Effector memory CD4-positive, alpha-beta T cell (primary cell): ENCODE measurements at places on chromosomes 2 and 18.
A peak's percentile ranks its signal among the peaks of the same experiment; 100 is the strongest.

DNA sequence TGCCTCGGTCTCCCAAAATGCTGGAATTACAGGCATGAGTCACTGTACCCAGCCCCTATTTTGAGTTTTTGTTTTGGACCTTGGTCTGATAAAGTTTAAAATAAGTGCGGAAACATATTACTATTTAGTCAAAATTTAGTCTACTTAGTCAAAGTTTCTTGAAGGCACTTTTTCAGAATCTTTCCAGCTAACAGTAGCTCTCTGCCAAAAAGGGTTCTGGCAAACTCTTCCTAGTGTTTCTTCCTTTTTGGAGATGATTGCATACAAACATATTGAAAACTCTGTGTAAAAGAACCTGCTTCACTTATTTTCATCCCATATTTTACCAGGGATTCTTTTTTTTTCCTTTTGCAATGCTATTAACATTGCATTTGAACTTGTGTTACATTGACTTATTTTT is 28.8 kb downstream of the GMCL1 start:
- no peak for DNase-seq

GRCh38 chr2:172087207-172087779 is 2.0 kb downstream of the DLX1 start:
- DNase-seq, result no peak

DNA sequence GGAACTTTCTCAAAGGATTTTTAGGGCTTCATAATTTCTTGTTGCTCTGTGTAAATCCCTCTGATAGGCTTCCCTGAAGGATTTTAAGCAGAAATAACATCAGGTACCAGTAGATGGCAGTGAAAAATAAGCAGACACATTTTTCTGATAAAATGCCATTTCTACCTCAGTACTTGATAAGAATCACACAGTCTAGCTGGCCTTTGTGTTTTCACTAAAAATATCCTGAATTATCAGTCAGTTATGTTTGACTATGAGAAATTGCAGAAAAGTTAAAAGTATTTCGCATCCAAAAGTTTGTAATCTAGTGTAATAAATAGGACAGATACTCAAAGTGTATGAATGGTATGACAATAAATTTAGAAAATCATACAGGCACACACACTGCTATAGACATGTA is 68.7 kb downstream of the DNAJC10 start:
- DNase-seq, result no peak

DNA sequence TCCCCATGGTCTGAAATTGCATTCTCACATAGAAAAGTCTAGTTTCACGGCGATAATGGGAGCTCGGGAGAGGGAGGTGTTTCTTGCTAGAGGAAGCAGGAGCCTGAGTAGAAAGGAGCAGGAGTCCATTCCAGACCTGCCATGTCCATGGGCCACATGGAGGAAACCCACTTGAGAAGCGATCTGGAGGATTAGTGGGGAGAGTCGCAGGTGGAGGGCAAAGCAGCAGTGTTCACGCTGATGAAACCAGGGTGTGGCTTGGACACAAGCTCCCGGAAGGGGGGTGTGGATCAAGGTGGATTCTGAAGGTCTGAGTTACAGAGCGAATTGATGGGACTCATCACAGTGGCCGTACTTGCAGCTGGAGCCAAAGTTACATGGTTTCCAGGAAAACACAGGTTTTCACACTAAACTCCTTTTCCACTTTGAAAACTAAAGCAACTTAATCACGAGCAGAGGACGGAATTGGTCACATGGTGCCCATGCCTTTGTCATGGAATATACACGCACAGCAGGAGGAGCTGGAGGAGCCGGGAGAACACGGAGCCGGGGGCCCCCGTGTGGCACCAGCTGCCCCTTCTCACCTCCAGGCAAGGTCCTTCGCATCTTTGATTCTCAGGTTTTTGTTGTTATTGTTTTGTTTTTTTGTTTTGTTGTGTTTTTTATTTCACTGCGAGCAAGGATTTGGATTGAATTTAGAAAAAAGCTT is 255.1 kb upstream of the MYT1L start:
- DNase-seq, result no peak

- no peak for DNase-seq
Measured at GRCh38 chr2:138115666-138116065, 151.4 kb downstream of the HNMT start.

- no peak for DNase-seq
Measured at GRCh38 chr18:31719363-31720006, 35.1 kb upstream of the B4GALT6 start.

DNA sequence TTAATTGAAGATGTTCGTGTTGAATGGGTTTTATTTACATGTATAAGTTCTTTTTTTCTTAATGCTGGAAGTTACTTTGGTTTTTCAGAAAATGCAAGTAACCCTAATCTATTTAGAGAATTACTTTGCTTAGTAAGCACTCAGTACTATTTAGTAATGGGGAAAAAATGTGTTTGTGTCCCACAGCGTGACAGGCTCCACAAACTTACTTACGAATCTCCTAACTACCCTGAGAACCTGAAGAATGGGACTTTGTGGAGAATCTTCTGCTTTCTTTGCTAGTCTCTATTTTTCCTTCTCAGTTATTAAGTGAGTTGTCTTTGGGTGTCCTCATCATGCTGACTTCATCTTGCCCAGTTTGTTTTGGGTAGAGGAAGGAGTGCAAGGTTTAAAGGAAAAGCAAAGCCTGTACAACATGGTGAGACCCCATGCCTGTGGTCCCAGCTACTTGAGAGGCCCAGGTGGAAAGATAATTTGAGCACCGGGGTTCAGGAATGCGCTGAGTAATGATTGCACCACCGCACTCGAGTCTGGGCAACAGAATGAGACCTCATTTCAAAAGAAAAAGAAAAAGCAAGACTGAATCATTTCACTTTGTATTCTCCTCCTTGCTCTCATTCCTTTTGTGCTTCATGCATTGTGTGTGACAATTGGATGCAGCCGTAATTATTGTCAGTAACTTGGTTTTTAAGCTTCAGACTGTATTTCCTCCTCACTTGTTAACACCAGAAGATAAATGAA is 10.2 kb downstream of the NEDD4L start:
- no peak for DNase-seq

GRCh38 chr2:48912110-48912509 is 156.6 kb upstream of the LHCGR start:
- DNase-seq, result no peak

GRCh38 chr18:11002277-11002676 is 147.1 kb downstream of the PIEZO2 start:
- no peak for DNase-seq

- no peak for DNase-seq
Measured at GRCh38 chr18:60838677-60839076, 466.1 kb upstream of the MC4R start.

GRCh38 chr2:183035298-183035953 is 2.8 kb downstream of the NCKAP1 start:
- no peak for DNase-seq

GRCh38 chr2:160940699-160941098 is 219.5 kb upstream of the TANK start:
- peak; percentile 0 for DNase-seq

DNA sequence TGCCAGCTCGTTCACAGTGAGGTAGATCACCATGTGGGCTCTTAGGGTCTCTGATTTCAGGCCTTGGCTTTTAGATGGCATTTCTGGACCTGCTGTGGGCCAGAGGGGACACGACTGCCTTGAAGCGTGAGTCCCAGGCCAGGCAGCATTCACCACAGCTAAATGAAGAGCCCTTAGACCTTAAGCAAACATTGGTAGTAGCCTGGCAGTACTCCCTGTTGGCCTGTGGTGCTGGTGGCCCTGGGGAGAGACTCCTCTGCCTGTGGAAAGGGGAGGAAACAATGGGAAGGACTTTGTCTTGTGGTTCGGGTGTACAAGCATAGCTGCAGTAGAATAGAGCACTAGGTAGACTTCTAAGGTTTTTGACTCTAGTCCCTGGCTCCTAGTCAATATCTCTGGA is 456.0 kb upstream of the DCC start:
- DNase-seq, result no peak

DNA sequence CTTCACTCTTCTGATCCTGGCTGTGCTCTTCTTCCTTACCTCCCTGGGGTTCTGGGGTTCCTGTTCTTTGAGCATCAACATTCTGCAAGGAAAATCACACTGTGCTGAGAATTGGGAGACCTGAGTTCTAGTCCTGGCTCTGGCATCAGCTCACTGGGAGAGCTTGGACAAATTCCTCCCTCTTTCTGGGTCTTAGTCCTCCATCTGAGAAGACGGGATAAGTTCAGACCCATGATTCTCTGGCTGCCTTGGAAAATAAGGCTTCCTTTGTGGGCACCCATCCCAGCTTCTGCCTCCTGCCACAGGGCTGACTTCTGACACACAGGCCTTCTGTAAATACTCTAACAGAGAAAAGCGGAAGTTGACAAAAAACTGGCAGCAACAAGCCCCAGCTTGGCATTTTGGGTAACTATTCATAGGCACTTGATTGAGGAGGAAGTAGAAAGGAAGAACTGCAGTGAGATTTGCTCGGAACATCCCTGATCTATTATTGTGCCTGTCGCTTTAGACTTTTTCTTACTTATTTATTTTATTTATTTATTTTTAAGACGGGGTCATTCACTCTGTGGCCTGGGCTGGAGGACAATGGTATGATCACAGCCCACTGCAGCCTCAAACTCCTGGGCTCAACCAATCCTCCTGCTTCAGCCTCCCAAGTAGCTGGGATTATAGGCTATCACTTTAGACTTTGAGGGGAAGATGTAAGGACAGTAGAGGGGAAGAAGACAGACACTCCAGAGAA is 7.9 kb downstream of the PCBP1 start:
- peak; percentile 17 for DNase-seq

DNA sequence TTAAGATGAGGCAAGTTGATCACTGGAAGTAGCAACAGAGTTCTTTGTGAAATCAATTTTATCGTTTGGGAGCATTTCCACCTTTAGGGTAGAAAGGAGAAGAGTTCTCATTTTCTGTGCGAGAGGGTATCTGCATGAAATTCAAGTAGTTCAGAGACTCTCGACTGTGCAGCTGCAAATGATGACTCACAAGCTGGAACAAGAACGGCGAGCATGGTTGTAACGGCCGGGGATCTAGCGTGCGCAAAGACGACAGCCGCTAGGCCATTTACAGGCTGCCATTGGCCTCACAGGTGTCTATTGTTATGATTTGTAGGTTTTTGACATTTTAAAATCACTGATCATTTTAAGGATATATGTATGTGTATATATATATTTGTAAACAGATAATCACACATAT is 5.2 kb downstream of the KLHL29 start:
- no peak for DNase-seq

DNA sequence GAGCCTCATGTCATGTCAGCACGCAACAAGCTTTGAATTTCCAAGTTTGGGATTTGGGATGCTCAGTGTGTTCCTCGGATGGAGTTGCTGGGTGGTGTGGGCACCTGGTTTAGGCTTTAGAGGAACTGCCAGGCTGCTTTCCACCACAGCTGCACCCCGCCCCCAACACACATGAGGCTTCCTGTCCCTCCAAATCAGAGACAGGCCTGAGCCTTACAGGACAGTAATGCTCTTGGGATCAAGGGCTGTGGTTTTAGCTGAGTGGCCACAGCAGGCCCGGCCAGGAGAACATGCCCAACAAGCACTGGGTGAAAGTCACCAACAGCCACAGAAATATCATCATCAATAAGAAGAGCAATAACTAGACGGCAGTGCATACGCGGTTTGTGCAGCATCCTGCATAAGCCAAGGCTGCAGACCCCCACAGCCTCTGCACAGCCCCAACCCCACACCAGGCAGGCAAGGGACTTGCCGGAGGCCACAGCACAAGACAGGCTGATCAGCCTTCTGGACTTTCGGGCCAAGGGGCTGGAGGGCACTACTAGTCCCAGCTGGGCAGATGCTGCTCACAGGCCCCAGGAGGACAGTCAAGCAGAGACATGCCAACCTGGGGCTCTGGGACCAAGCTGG is 29.7 kb upstream of the GPC1 start:
- DNase-seq, result no peak

DNA sequence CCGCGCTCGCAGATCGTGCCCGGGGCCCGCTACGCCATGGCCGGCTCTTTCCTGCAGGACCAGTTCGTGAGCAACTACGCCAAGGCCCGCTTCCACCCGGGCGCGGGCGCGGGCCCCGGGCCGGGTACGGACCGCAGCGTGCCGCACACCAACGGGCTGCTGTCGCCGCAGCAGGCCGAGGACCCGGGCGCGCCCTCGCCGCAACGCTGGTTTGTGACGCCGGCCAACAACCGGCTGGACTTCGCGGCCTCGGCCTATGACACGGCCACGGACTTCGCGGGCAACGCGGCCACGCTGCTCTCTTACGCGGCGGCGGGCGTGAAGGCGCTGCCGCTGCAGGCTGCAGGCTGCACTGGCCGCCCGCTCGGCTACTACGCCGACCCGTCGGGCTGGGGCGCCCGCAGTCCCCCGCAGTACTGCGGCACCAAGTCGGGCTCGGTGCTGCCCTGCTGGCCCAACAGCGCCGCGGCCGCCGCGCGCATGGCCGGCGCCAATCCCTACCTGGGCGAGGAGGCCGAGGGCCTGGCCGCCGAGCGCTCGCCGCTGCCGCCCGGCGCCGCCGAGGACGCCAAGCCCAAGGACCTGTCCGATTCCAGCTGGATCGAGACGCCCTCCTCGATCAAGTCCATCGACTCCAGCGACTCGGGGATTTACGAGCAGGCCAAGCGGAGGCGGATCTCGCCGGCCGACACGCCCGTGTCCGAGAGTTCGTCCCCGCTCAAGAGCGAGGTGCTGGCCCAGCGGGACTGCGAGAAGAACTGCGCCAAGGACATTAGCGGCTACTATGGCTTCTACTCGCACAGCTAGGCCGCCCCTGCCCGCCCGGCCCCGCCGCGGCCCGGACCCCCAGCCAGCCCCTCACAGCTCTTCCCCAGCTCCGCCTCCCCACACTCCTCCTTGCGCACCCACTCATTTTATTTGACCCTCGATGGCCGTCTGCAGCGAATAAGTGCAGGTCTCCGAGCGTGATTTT is 7.6 kb downstream of the TBR1 start:
- DNase-seq, result no peak

DNA sequence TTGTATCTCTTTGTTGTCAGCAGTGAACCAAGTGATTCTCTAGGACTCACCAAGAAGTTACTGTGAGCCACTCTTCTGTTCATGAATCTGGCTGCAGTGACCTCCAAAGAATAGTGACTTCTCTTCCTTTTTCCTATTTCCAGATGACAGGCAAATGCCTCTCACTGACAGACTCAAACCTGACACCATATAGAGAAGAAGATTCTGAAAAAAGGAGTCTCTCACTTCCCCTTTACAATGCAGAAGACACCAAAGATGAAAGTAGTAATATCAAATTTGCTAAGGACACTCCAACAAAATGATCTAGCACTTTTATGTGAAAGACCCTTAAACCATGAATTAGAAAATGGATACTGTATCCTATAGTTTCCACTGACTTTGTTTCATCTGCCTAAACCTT is 44.4 kb upstream of the SETBP1 start:
- DNase-seq, result no peak

GRCh38 chr2:10234409-10235094 is 68.2 kb upstream of the HPCAL1 start:
- DNase-seq, result no peak

DNA sequence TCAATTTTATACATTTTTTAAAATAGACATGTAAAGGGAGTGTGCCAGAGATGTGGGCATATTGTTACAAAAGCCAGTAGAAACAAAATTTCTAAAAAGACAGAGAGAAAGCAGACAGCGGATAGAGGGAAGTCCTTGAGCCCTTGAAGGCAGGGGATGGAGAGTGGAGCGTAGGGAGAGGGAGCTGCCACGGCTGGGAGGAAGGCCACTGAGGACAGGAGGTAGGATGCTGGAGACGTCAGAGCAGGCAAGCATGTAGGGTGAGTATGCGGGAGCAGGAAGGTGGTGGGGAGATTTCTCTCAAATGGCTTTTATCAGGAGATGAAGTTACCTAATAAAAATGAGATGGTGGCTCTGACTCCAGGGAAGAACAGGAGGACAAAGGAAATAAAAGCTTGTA is 24.0 kb upstream of the NCL start:
- DNase-seq, result no peak

- no peak for DNase-seq
Measured at GRCh38 chr2:162258169-162258568, 14.9 kb upstream of the FAP start.
